ENCODE measurements at places on chromosomes 11 and 22.

- DNase-seq = peak; percentile 58
Observed at GRCh38 chr11:396948-397548, 3.0 kb downstream of the PKP3 start.

DNA sequence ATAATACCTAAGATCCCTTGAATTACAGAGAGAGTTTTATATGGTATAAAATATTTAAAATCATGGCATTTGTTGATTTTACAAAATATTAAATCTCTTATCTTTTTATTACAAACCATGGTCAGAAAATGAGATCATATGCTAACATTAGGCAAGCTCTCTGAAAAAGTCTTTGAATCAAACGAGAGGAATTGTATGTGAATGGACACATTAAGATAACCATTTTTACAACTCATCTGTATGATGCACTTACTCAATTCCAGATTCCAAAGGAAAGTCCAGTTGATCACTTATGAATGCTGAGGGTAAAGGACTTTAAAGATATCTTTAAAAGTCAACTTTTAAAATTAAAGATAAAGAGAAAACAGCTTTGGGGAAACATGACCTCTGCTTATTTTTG is 83.5 kb upstream of the LUZP2 start:
- no peak for DNase-seq

GRCh38 chr11:22192289-22192641 is 620 bp upstream of the ANO5 start:
- DNase-seq = no peak

GRCh38 chr11:74683279-74683871 is 47.9 kb downstream of the CHRDL2 start:
- peak; percentile 57 for DNase-seq

DNA sequence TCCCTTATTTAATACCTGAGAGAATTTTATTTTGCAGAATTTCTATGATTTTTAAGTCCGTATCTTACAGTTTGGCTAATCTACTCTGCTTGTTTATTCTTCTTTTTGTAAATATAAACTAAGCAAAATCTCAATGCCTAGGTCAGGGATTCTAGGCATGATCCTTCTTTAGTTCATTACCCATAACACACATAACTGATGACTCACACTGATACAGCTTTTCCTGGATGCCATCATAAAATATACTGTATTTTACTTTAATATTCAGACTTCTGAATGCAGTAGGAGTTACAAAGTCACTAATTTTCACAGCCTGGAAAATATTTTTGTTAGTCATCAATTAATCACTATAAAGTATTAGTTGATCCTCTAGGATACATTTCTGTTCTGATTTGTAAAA is 898.2 kb upstream of the RAG2 start:
- no peak for DNase-seq

DNA sequence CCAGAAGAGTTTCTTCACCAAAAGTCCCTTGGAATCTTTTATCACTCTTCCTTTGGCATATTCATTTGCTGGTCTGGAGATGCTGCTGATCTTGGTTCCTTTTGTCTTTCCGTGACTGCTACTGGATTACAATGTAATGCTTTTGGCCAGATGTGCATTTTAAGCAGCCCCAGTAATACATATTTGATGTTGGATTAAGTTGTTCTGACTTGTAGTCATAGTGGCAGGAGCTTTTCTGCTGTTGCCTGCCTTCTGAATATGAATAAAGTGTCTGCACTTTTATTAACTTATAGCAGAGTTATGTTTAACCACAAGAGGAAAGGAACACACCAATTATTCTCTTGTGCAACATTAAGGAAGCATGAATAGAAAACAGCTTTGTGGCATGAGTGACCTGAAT is 360.0 kb upstream of the DDI1 start:
- no peak for DNase-seq

GRCh38 chr11:78683774-78684173 is 109.1 kb upstream of the NARS2 start:
- no peak for DNase-seq

DNA sequence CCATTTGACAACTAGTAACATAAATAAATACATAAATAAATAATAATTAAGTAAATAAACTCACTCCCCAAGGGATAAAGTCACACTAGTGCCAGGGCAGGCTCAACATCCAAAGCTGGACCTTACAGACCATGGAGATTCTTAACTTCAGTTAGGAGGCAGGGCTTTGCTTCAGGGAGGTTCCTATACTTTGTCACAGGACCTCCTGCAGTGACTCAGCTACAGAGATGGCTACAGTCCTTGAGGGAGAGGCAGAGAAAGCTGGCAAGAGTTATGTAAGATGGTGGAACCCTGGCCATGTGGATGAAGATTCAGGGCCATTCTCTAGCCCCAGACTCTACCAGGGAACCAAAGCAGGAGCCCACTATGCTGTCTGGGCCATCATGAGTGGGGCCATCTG is 74.1 kb upstream of the CADM1 start:
- no peak for DNase-seq

GRCh38 chr11:34366522-34366921 is 8.7 kb upstream of the ABTB2 start:
- peak; percentile 54 for DNase-seq

- no peak for DNase-seq
Observed at GRCh38 chr11:70445605-70446004, 47.3 kb downstream of the CTTN start.

DNA sequence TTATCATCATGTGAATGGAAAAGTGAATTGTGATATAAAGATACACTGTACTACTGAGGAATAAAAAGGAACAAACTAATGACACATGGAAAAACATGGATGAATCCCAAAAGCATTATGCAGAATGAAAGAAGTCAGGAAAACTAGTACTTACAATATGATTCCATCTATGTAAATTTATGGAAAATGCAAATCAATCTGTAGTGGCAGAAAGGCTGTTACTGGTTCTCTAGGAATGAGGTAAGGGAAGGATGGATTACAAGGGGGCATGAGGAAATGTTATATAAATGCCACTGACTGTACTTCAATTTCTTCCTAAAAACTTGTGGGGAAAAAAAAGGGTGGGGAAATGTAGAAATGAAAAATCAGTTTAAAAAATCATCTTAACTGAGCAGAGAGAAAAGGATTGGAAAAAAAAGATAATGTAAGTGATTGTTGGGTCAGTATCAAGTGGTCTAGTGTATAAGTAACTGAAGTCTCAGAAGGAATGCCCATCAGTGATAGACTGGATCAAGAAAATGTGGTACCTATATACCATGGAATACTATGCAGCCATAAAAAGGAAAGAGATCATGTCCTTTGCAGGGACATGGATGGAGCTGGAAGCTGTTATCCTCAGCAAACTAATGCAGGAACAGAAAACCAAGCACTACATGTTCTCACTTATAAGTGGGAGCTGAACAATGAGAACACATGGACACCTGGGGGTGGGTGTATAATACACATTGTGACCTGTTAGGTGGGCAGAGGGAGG is 48.8 kb downstream of the USP35 start:
- no peak for DNase-seq

- no peak for DNase-seq
Observed at GRCh38 chr22:42313804-42314581, 43.5 kb upstream of the TCF20 start.
